Fibroblast of skin of scalp (primary cell): ENCODE measurements at places on chromosomes 7 and 10.
A peak's percentile ranks its signal among the peaks of the same experiment; 100 is the strongest.

- DNase-seq = no peak
These were observed 49.2 kb downstream of the GALNT11 start for GRCh38 chr7:152074673-152075072.

- DNase-seq = no peak
These were observed 30.8 kb upstream of the SMNDC1 start for GRCh38 chr10:110335314-110336064.

- no peak for DNase-seq
These were observed 106.8 kb downstream of the RBM20 start for GRCh38 chr10:110750931-110751330.

GRCh38 chr10:79929409-79929904 is 19.4 kb downstream of the SFTPD start:
- peak; percentile 70 for DNase-seq

DNA sequence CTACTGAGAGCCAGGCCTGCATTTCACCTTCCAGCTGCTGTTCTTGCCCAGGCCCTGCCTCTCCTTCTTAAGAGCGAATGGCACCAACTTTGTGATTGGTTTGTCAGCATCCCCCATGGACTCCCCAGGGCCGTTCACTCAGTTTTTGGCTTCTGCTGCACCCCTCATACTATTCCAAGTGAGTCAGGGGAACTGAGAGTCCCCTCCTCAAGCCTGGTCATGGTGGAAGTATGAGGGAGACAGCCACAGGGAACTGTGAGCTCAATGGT is 62.4 kb upstream of the ANTXRL start:
- DNase-seq = no peak

GRCh38 chr7:73824986-73825385 is 5.8 kb upstream of the CLDN4 start:
- DNase-seq = no peak

DNA sequence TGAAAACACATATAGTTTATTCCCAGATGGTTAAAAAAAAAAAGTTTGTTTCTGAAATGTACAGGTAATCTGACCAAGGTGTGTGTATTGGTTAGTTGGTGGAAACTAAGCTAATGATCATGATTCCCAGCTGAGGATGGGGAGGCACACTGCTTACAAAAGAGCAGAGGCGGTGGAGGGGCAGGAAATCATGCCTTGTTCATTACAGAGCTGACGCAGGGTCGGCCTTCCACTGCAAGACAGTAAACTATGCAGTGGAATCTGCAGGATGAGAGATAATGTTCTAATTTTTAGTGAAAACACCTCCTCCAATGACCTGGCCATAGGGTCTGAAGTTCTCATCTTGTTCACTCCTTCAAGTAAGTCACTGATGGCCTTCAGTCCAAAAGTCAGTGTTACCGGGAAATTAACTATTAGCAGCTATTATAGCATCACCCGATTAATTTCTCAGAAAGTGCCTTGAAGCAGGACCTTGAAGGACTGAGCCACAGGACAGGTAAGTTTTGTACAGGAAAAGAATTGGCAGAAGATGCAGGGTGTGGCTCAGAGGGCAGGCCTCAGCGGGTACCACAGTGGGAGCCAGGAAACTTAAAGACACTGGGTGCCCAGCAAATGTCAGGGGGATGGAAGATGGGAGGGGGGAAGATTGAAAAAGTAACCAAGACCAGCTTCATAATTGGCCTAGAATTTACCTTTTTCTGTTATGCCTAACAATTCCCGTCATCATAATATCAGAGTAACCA is 36.0 kb downstream of the MYOF start:
- DNase-seq = no peak

- DNase-seq = peak; percentile 92
These were observed 137.2 kb downstream of the ARID5B start for GRCh38 chr10:62038609-62039190.

DNA sequence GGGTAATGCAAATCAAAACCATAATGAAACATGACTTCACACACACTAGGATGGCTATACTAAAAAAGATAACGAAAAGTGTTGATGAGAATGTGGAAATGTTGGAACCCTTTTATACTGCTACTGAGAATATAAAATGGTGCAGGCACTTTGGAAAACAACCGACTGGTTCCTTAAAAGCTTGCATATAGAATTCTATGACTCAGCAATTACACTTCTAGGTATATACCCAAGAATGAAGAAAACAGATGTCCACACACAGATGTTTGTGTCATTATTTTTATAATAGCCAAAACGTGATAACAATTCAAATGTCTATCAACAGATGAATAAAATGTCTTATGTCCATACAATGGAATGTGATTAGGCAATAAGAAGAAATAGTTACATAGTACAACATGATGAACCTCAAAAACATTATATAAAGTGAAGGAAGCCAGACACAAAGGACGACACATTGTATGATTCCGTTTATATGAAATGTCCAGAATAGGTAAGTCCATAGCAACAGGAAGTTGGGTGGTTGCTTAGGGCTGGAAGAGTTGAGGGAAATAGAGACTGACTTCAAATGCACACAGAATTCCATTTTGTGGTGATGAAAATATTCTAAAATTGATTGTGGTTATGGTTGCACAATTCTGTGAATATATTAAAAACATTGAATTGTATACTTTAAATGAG is 148.3 kb upstream of the PHYHIPL start:
- peak; percentile 88 for DNase-seq

- DNase-seq = peak; percentile 25
These were observed 255.8 kb downstream of the ABCA13 start for GRCh38 chr7:48426966-48427555.

GRCh38 chr10:114499116-114499515 is 94.8 kb upstream of the AFAP1L2 start:
- DNase-seq = no peak

- no peak for DNase-seq
These were observed 7.0 kb downstream of the ANXA7 start for GRCh38 chr10:73406846-73407245.

- DNase-seq = no peak
These were observed 203.8 kb downstream of the ZMYND11 start for GRCh38 chr10:339038-339391.

DNA sequence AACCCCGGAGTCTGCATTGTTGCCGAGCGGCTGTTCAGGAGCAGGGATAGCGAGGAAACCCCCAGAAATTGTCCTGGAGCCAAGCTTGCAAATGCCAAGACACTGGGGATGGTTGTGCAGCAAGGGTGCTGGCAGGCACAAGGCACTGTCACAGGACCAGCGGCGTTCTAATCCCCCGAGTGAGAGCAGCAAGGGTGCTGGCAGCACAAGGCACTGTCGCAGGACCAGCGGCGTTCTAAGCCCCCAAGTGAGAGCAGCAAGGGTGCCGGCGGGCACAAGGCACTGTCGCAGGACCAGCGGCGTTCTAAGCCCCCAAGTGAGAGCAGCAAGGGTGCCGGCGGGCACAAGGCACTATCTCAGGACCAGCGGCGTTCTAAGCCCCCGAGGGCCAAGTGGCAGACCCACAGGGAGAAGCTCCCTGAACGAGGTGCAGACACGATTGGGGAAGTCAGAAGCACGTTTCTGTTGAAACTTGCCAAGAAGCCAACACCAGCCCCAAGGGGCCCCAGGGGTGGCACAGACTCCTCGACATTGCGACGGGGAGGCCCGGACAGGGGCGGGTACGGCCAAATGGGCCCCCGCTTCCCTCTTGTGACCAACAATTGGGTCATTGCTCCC is 40.4 kb upstream of the INPP5A start:
- no peak for DNase-seq
